ENCODE measurements at places on chromosomes 7 and 10.

GRCh38 chr10:21702633-21703111, 168.6 kb downstream of the MLLT10 start:
- DNase-seq = peak; percentile 64

- no peak for DNase-seq
Measured at GRCh38 chr10:24930427-24930826, 22.0 kb downstream of the PRTFDC1 start.

DNA sequence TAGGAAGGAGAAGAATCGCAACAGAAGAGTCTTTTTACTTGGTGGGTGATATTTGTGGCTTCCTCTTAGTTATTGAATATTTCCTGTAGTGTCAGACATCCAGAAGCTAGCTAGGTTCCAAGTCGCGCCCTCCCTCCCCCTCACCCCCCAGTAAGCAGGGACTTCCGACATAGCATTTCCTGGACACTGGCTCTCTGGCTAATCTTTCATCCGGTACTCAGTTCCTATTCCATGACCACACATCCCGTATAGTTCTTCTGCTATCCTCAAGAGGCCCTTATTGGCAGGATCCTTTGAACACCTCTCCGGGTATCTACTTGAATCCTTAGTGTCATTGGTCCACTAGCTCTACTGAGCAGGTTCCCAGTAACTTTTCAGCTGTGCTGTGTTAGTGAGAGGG, 167.8 kb downstream of the HDAC9 start:
- DNase-seq = peak; percentile 53

- DNase-seq = no peak
Measured at GRCh38 chr7:143287339-143287934, 714 bp upstream of the CASP2 start.

DNA sequence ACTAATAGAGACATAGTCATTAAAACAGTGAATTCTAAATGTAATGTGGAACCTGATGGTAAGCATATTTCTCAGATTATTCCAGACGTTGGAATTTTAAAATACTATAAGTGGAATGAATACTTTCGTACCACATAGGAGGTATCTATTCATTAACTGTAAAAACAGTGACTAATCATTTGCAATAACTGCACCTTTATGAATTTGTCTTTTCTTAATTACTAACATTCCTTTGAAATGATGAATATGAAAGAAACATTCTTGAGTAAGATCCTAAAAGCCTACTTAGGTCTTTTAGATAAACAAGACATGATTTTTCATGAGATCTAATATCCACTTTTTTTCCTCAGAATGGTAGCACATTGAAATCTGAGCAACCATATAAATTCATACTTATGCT, 549.0 kb upstream of the LRRN3 start:
- DNase-seq = no peak

DNA sequence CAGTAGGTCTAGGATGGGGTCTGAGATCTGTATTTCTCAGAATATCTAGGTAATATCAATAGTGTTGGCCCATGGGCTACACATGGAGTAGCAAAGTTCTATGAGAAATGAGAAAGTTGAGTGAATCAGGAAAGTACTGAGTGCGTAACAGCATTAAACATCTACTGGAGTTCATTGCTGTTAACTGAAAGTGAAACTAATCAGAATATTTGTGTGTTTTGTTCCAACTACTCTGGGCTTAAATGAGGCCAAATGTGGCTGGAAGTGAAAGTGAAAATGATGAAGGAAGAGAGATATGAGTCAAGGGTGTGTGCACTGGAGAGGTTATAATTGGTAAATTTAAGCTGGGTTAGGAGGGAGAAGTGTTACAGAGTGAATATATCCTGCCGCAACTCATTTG, 46.5 kb downstream of the TMEM106B start:
- peak; percentile 84 for DNase-seq

DNA sequence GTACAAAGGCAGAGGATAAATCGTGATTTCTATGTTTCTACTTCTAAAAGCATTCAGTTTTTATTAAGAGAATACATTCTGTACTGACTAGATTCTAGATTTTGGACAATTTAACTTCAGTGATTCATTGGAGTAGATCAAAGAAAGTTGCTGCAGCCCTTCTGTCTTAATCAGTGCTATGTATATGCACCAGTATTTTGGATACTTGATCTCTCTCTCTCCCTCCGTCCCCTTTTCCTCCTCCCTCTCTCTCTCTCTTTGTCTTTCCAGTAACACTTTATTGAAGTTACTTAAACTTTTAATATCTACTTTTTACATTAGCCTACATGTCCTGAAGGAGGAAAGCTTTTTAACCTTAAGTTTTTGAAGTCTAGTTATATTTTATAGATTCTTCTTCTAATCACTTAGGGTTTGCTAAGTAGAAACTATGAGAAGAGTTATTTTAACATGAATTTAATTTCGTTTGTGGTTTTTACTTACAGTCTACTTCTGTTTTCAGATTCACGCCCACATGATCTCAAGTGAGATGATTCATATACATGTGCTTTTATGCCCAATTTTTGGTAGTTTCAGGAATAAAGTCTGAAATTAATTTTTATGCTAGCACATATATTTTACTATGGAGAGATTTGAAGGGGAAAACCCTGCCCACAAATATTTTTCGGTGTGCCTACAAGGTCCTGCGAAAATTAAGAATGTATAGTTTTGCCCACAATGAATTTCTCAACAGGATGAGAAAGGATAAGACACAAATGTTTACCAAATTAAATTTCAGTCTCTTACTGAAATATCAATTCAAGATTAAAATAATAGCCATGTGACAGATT, 9.1 kb downstream of the MDFIC start:
- peak; percentile 86 for DNase-seq

Measured in common myeloid progenitor, CD34-positive (primary cell).